Kidney capillary endothelial cell (primary cell): ENCODE measurements at places on chromosomes 7 and 10.
A peak's percentile ranks its signal among the peaks of the same experiment; 100 is the strongest.

GRCh38 chr7:124764051-124764846, 1.3 kb downstream of the GPR37 start:
- no peak for DNase-seq

GRCh38 chr10:130409331-130409730, 273.1 kb downstream of the GLRX3 start:
- no peak for DNase-seq

DNA sequence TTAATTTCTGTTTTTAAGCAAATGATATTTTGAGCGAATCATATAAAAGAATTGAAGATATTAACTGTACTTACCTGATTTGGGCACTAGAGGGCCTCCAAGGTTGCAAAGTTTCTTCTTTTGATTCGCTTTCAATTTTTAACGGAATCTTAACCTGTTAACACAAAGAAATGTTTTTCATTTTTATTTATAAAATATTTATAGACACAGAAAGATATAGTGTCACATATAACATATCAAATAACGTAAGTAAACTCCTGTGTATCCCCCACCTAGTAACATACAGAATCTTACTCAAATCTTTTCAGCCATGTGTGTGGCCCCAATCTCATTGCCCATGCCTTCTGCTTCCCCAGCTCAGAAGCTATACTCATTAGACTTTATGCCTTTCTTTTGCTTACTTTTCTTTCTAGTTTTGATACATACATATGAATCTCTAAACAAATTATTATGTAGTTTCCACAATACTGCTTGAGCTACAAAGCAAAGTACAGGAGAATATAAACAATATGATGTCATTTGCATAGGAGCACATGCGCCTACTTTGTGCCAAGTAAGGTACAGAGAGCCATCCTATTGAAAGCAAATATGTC, 49.5 kb upstream of the ZPBP start:
- DNase-seq = peak; percentile 40

DNA sequence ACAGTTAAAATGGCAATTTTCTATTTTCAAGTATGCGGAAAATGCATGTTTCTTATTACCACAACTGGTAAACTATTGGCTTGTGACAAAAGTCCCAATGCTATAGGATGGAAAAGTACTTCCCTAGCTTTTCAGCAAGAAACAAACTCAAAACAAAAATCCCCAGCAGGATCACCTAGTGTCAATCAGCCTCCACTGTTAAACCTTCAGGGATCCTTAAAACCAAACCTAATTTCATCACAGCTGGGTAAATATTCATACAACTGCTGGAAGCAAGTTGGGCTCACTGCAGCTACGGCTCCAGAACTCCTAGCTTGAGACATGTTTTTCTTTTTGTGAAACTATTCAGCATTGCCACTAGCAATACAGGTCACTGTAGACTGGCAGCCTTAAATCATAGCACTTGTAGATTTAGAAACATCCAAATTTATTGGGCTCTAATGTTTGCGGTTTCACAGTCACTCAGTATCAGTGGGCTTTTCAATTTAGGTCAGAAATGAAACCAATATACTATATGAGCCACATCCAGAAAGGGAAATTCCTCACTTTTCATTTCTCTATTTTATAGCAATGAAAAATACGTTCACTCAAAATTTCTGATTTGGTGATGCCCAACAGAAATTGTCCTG, 145.2 kb upstream of the ANK3 start:
- DNase-seq = no peak

DNA sequence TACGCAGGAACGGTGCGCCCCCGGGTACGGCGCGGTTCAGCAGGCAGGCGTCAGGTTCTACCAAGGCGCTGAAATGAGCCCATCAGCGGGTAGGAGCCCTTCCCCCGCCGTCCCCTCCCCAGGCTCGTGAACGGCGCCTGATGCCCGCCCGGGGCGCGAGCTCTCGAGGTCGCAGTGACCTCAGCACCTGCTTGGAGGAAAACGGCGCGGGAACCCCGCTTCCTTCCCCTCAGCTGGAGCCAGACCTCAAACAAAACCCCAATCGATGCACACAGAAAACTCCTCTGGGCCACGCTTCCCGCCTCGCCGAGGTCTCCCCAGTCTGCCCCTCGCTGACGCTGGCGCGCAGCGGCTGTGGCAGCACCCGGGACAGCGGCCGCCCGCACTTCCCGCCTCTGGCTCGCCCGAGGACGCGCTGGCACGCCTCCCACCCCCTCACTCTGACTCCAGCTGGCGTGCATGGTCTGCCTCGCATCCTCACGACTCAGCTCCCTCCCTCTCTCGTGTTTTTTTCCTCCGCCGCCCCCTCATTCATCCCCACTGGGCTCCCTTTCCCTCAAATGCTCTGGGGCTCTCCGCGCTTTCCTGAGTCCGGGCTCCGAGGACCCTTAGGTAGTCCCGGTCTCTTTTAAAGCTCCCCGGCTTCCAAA, 514 bp upstream of the GAD2 start:
- DNase-seq = no peak
